ENCODE measurements at places on chromosomes 6 and 20.

DNA sequence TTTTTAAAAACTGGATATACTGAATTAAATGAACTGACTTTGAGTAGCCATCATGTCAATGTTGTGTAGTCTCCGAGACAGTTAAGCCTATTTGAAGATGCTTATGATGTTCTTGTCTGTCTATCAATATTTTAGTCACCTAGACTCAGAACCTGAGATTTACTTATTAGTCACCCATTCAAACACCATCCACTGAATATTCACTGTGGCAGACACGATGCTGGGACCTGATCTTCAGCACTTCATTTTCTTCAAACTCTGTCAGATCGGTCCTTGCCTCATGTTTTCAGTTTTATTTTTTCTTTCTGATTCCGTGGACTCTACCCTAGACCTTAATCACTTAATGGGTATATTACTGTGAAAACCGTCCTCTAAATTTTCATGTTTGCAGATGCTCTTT is 123.7 kb upstream of the MCHR2 start:
- no peak for DNase-seq

DNA sequence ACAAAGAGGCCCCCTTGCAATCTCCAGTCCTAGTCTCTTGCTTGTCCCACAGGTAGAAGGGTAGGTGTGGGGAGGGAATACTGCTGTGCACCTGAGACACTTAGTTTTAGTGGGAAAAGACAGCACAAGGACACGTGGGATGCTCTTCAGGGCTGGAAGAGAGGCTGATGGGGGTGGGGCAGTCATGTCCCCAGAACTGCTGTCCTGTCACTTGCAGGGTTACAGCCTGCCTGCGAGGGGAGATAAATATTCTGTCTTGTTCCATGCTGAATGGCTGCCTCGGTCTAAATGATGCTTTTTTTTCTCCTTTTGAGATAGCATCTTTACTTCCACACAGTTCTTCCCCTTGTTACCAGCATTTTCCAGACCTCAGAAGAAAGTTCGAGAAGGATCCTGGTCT is 106.2 kb downstream of the SLC24A3 start:
- DNase-seq: no peak

DNA sequence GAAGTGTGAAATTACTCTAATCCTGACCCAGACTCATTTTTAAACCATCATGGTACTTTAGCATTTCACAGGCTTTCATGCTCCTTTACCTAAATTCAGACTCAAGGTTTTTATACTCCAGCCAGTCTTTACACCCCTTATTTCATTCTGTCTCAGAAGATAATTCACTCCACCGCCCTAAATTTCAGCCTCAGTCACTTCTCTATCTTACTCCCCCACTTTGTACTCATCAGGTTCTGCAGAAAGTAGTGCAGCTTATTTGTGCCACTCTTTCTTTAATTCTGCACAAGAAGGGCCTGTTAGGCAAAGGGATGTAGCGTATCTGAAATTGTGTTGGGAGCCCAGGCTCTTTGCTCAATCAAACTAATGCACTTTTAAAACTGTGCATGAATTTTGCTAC is 205.5 kb downstream of the ARHGAP18 start:
- DNase-seq: no peak

DNA sequence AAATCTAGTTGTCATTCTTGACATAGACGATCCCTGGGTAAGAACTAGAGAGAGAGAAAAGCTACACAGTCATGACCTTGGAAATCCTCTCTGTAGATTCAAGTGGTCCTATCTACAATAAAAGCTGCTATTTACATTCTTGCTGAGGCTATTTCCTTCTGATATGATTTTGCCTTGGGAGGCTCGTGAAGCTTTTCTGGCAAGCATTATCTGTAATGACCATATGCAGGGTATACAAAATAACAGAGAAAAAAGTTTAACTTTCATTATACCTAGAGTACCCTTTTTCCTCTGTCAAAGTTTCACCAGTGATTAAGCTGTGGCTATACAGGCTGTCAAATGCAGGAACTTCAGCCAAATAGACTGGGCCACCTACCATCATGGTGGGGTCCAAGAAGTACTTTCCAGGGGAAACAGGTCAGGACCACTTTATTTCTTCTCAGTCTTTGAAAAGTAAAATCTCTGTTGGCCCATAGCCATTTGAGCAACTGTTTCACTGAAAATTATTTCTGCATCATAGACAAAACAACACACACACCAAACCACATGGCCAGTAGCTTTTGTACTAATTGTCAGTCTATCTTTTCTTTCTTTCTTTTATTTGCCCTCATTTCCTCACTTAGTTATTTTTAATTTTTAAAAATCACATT is 677.0 kb upstream of the ID4 start:
- no peak for DNase-seq

DNA sequence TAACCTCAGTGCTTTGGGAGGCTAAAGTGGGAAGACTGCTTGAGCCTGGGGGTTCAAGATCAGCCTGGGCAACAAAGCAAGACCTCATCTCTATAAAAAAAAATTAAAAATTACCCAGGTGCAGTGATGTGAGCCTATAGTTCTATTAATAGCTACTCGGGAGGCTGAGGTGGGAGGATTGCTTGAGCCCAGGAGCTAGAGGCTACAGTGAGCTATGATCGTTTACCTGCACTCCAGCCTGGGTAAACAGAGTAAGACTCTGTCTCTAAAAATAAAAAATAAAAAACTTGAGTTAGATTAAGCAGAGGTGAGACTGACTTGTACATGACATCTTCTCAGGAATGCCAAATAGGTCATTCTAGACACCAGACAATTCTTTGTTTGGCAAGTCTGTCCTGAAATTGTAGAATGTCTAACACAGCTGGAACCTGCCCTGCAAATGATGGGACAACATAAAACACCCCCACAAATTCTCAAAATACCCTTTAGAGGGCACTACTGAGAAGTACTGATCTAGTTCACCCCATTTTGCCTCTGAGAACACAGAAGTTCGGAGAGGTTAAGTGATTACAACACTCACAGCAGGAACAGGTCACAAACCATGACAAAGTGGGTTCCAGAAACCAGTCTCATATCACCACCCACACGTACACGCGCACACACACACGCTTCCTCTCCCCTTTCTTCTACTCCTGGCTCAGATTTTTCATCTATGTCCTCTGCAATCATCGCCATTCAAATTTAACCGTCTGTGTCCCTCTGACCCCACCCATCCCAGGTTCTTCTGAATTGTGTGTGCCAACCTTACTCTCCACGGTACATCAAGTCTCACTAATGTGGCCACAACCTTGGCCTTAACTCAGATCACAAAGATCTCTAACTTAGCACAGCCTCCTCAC is 38.3 kb downstream of the ARHGAP18 start:
- peak; percentile 18 for DNase-seq

- no peak for DNase-seq
These were observed 173.5 kb downstream of the LMBRD1 start for GRCh38 chr6:69623357-69623756.

DNA sequence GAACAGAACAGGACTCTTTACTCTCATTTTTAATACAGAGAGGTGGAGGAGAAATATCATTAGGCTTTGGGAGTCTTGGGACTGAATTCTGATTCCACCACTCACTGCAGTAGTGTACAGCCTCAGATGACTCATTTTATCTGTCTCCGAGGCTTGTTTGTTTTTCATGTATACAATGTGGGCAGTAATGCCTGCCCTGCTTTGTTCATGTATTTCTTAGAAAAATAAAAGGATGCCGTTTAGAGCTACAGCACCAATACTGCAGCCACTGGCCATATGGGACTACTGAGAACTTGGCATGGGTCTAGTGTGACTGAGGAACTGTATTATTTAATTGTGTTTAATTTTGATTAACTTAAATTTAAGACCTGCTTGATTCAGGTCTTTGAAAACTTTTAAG is 41.2 kb upstream of the JAG1 start:
- no peak for DNase-seq

- DNase-seq: no peak
These were observed 37.8 kb downstream of the HCRTR2 start for GRCh38 chr6:55212156-55212555.

- no peak for DNase-seq
These were observed 6.4 kb downstream of the RPS12 start for GRCh38 chr6:132820629-132821381.

DNA sequence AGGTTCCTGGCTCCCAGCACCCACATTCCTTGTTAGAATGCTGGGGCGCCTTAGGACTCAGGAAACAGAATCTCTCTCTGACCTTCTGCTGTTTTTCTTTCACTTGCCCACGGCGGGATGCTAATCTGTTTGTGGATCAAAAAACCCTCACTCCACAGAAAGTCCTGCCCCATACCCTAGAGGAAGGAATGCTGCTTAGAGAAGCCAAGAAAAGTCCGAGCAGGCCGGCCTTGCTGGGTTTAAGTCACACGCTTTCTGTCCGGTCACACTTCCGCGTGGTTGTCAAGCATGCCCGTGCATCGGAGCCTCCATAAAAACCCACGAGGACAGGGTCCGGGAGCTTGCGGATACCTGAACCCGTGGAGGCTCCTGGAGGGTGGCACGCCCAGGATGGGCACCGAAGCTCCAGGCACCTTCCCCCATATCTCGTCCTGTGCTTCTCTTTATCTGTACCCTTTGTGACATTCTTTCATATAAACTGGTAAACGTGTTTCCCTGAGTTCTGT is 223.1 kb downstream of the NRN1 start:
- DNase-seq: no peak

GRCh38 chr6:152314483-152314832 is 322.7 kb downstream of the SYNE1 start:
- no peak for DNase-seq

DNA sequence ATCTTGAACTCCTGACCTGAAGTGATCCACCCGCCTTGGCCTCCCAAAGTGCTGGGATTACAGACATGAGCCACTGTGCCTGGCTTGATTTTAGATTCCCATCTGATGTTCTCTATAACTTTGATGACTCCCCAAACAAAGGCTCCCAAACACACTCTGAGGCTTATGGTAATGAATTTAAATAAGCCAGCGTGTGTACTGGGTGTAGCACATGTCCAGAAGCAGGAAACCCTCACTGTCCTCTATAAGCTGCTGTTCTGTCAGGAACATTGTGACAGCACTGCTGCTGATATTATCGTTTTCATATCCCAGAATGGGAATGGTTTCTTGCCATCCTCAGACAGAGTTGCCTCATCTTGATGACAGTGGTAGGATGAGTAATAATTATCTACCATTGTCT is 54.1 kb upstream of the SALL4 start:
- no peak for DNase-seq

DNA sequence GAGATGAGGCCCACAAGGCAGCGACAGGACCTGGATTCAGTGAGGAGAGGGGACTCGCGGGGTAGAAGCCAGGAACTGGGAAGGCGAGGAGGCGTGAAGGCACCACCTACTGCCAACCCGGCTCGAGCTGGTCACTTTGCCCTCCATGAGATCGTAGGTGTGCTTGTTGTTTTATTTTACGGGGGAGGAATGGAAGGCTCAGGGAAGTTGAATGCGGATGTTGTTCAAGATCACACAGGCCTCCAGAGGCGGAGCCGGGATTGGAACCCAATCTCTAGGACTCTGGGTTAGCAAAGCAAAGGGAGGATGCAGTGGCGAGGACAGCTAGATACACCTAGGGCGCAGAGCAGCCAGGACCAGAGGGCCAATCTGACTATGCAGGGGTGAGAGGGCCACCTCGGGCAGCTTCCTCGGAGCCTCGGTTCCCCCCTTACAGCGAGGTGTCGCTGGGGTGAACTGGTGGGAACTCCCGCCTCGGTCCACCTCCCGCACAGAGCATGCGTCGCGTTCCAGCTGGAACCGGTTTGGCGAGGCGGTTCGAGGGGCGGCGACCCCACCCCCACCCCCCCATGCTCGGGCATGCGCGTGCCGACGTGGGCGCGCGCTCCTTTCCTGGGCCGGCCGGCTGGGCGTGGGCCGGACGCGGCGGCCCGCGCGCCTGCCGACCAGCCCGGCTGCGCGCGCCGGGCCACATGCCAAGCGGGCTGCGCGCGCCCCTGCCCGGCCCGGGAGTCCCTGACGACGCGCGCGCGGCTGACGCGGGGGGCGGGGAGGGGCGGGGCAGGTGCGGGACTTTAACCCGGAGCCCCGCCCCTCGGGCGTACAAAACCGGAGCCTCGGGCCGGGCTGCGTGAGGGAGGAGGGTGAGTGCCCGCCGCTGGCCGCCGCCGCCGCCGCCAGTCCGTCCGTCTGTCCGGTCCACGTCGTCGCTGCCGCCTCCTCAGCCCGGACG is 80.4 kb upstream of the MYL9 start:
- DNase-seq: peak; percentile 79

DNA sequence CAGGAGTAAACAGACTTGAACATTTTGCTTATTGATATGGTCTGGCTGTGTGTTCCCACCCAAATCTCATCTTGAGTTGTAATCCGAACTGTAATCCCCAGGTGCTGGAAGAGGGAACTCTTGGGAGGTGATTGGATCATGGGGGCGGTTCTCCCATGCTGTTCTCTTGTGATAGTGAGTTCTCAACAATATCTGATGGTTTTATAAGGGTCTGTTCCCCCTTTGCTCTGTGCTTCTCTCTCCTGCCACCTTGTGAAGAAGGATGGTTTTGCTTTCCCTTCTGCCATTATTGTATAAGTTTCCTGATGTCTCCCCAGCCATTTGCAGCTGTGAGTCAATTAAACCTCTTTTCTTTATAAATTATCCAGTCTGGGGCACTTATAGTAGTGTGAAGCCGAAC is 40.0 kb downstream of the MYLIP start:
- DNase-seq: no peak

DNA sequence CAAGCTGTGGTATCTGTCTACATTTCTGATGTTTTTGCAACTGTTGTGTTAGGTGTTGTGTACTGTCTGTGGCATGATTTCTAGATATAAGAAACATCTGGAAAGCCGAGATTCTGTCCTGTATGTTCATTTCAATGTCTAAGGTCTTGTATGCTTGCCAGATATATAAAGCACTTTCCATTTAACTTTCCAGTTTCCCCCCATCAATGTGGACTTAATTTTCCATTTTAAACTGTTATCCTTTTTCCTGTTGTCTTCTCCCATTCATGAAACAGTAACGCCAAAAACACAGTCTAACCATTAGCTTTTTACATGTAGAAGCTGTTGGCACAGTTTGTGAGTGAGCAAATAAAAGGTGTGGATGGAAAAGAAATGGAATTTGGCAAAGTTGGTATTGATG is 181.6 kb downstream of the FARS2 start:
- DNase-seq: no peak

DNA sequence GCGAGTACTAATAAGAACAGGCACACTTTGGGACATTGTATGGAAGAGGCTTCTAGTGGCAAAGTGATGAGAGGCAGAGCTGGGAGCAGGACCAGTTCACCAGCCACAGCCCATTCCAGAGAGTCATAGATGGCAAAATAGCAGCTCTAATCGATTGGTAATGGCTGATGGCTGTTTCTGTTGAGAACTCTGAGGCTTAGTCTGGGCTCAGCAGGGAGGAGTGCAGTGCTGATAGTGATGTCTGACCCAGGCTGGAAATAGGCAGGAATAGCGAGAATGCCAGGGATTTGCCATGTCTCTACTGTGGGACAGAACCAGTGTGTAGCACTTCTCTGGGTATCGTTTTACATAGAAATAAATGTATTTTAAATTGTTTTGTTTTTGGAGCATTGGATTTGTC is 620.0 kb upstream of the FLRT3 start:
- DNase-seq: no peak

GRCh38 chr6:117992856-117993255 is 85.8 kb downstream of the SLC35F1 start:
- DNase-seq: no peak
